Activated CD4-positive, alpha-beta T cell treated with anti-CD3 and anti-CD28 coated beads for 36 hours (primary cell): ENCODE measurements at places on chromosomes 5 and 9. TPM values are rescaled to one million over a fixed set of nuclear protein-coding genes. Genes with fewer than 3 reads are reported as not detected.
A peak's percentile ranks its signal among the peaks of the same experiment; 100 is the strongest.

DNA sequence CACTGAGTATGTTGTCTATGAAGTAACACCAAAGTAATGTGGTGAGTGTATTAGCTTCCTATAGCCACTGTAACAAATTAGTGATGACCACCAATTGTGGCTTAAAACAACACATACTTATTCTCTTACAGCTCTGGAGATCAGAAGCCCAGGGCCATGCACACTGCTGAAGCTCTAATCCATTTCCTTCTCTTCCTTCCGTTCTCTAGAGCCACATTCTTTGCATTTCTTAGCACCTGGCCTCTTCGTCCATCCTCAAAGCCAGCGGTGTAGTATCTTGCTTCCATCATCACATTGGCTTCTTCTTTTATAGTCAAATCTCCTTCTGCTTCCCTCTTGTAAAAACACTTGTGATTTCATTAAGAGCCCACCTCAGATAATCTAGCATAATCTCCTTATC lies 230.3 kb upstream of the RFX3 start:
- DNase-seq: no peak

DNA sequence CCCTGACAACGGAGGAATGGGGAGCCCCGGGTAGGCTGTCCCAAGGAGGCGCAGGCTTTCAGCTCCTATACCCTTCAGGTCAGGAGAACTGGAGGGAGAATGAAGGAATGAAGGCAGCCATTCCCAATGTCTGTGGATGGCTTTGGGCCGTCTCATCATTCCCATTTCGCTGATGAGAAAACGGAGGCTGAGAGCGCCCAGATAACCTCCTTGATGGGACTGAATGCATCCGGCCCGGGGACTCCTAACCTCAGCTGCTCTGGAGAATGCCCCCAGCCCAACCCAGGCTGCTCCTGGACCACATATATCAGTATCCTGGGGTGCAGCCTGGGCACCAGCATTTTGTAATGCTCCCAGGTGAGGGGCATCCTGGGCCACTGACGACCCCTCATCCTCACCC lies 52.6 kb upstream of the RNU6ATAC start:
- no peak for DNase-seq

DNA sequence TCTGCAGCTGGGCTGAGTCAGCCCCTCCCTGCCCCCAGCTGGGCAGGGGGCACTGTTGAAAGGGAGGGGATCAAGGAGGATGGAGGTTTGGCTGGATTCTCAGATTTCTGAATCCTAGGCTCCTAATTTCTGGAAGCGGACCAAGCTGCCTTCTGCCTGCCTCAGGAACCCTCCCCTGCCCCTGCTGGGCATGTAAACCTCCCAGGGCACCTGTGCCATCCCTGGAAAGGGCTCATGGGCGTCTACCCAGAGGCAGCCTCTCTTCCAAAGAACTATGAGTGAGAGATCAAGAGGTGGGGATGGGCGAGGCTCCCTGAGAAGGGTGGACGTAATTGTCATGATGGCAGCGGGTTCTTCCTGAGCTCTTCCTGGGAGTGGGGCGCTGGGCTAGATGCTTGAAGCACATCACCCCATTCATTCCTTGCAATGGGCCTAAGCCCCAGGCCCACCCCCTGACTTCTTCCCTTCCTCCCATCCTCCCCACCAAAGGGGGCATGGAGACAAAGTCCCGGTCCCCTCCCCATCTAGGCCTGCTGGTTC lies 21.6 kb downstream of the CSF1R start:
- no peak for DNase-seq

GRCh38 chr9:26888271-26888670 lies 4.3 kb downstream of the CAAP1 start:
- no peak for DNase-seq

- no peak for DNase-seq
Measured at GRCh38 chr5:776862-777711, 7.4 kb downstream of the ZDHHC11B start.

DNA sequence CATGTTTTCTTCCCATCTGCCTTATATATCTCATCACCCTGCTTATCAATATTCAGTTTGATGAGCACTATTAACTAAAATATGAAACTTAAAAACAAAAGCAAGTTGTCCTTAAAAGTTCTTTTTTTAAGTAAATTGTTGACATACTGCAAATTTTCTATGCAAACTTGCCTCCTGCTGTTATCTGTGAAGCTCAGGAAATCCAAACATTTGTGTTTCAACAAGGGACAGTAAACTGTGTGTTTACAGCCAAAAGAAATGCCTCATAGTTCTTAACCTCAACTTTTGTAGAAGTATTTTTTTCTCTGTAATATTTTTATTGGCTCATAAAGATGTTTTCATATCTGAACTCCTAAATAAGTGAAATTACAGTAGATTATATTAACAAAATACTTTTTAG lies 7.7 kb upstream of the TTC23L start:
- DNase-seq: no peak

- no peak for DNase-seq
Measured at GRCh38 chr5:44028226-44028625, 361.0 kb downstream of the FGF10 start.

- DNase-seq: peak; percentile 98
Measured at GRCh38 chr5:172806897-172807672, 27.0 kb upstream of the ERGIC1 start.

DNA sequence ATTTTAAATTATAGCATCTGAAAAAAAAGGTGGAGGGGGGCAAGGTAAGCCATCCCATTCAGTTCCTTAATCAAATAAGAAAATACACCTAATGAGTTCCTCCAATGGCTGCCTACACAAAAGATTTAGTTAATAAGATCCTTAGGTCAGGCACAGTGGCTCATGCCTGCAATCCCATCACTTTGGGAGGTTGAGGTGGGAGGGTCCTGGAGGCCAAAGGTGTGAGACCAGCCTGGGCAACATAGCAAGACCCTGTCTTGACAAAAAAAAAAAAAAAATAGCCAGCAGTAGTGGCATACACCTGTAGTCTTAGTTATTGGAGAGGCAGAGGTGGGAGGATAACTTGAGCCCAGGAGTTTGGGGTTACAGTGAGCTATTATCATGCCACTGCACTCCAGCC lies 78.4 kb downstream of the ST8SIA4 start:
- no peak for DNase-seq

- DNase-seq: no peak
Measured at GRCh38 chr9:132957805-132958204, 13.4 kb upstream of the TSC1 start.

DNA sequence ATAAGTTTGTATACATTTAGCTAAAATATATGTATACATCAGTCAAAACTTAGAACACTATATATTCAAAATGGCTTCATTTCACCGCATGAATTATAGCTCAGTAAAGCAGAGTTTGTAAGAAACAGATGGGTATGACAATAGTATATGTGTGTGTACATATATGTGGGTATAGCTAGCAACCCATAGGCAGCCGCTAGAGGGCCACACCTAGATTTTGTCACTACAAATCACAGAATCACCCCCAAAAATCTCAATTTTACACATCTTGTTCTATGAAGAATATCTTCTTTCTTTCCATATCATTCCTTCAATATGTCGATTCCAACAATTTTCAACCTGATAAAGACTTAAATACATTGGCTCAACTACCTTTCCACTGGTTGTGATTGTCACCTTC lies 357.8 kb upstream of the CCNG1 start:
- peak; percentile 15 for DNase-seq

- DNase-seq: no peak
Measured at GRCh38 chr9:89009546-89009840, 18.2 kb downstream of the S1PR3 start.

DNA sequence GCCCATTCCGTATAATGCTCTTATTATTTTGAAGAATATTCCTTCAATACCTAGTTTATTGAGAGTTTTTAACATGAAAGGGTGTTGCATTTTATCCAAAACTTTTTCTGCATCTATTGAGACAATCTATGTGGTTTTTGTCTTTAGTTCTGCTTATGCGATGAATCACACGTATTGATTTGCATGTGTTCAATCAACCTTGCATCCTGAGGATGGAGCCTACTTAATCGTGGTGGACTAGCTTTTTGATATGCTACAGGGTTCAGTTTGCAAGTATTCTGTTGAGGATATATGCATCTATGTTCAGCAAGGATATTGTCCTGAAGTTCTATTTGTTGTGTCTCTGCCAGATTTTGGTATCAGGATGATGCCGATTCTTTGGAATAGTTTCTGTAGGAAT lies 1070.3 kb upstream of the CDH18 start:
- no peak for DNase-seq

DNA sequence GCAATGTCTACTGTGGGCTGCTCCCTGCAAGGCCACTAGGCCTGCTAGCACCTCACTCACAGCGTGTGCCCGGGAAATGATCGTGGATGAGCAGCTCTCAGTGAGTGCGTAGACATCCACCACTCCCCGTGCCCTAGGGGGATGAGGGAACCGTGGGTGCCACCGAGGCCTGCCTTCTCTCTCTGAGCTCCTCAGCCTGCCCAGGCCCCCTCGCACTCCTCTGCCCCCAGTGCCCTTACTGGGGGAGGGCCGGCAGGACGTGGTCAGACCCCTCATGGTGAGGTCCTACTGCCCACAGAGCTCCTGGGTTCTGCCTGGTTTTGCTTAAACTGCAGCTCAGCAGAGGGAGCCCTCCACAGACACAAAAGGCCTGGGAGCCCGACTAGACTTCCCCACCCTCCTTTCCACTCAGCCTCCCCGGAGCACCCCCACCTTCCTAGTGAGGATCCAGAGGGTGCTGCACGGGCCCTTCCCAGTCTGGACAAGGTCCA lies 220.0 kb downstream of the CACNA1B start:
- DNase-seq: no peak

DNA sequence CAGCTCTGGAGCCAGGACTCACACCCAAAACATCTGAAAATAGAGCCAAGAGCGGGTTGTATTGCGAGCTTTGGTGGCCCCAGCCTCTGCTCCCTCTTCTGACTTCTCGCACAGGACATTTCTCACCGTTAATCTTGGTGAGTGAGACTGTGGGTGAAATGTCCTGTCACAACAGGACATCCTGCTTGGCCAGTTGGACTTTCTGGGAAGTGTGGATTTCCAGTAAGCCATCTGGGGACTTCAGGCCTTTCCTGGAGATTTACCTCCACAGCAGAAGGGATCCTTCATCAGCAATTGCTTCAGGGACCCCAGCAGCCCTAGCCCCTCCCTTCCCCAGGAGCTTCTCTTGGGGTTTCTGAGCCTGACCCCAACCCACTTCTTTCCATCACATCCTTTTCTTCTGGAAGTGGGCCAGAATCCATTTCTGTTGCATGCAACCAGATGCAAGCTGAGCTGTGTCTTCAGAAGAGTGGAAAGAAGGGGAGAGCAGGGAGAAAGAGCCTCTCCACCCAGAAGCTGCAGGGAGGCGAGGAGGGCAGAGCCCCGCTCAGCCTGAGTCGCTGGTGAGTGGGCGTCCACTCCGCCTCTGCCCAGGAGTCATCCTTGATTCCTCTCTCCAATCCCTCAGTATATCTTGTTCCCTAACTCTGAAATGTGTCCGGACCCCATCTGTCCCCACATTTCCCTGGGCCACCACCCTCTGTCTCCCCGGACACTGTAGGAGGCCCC lies 50.3 kb upstream of the GADD45G start:
- DNase-seq: no peak

GRCh38 chr5:68949256-68949655 lies 144.6 kb upstream of the SLC30A5 start:
- DNase-seq: no peak

DNA sequence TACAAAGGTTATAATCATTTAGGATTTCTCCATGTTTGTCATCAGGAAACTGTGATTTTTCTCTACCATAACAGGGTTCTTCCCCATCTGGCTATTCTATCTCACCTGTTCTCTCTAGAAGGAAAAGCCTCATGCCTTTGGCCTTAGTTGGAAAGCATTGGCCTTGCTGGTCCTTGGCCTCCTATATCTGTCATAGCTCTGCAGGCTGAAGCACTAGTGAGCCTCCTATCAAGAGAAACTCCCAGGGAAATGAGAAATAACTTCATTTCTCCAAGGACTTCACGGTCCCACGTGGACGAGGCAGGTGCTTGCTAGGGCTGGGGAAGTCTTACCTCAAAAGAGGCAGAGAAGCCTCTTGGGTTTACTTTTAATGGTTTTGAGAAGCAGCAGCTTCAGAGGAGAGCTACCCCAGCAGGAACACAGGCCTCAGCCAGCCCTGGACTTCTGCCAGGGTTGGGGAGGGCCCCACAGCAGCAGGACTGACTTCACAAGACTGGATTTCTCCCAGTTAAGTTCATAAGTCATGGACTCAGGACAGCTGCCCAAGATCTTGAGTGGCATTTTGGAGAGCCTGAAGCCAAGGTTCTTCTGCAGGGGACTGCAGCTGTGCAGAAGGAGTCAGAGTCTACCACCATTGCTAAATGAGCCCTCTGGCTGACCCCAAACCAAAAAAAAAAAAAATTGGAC lies 15.8 kb upstream of the PSAT1 start:
- DNase-seq: no peak

DNA sequence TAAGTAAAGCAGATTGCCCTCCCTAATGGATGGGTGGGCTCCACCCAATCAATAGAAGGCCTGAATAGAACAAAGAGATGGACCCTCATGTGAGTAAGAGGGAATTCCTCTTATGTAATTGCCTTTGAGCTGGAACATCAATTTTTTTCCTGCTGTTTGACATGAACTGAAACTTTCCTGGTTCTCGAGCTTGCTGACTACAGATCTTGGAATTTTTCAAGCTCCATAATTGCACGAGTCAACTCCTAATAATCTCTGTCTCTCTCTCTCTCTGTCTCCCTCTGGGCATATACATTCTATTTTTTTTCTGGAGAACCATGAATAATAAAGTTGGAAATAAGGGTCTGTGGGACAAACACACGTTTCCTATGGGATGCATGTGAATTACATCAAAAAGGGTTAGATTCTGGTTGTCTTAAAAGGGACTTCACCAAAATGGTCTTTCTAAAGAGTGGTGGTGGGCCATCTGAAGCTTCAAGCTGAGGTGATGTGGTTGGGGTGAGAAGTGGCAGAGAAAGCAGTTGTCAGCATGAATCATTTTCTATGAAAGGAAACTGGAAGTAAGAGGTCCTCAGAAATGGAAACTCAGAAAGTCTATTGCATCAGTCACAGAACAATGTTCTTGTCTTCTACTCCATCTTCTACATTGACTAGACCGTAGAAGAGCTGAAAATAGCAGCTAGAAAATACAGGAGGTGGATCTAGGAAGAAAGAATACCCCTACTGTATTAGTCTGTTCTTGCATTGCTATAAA lies 47.0 kb upstream of the HOMER1 start:
- peak; percentile 61 for DNase-seq

DNA sequence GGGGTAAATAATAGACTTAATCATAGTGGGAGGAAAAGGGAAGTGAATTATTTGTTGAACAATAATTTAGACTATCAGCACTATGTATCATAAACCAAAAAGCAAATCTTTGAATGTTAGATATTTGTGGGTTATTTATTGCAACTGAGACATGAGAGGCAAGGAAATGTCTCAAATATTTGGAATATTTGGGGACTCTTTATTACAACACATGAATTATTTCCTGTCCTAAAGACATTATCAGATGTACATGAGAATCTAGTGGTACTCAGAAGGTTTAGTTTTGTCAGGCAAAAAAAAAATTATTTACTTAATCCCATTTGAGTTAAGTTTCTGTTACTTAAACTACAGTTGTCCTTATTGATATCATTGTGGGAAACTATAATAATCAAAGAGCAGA lies 91.1 kb downstream of the TLR4 start:
- no peak for DNase-seq

- DNase-seq: no peak
Measured at GRCh38 chr5:129718471-129719090, 29.3 kb upstream of the MINAR2 start.

ASPN gene
- not detected for total RNA-seq

TRIO gene
- total RNA-seq: 9.2 TPM

GRXCR2 gene
- total RNA-seq: not detected

PCDHB10 gene
- not detected for total RNA-seq

RABEPK gene
- total RNA-seq: 29.1 TPM

BARX1 gene
- total RNA-seq: 1.9 TPM

PALM2AKAP2 gene
- total RNA-seq: 1.0 TPM

DNM1 gene
- total RNA-seq: 0.72 TPM

INSL6 gene
- total RNA-seq: not detected

KIAA1958 gene
- total RNA-seq: 13.0 TPM
